ENCODE measurements at places on chromosomes 4 and X. TPM values are rescaled to one million over a fixed set of nuclear protein-coding genes. Genes with fewer than 3 reads are reported as not detected.

Gene SMR3A
- total RNA-seq = not detected

Gene STPG2
- total RNA-seq = 0.05 TPM

Gene TKTL1
- not detected for total RNA-seq

Gene C4orf51
- not detected for total RNA-seq

Gene ARHGAP36
- not detected for total RNA-seq

Gene SPON2
- total RNA-seq = 55.5 TPM

Gene DGKK
- total RNA-seq = not detected

Gene DNAAF6
- not detected for total RNA-seq

Gene SSX5
- total RNA-seq = not detected

Gene CYP4V2
- 16.3 TPM for total RNA-seq

Gene S100P
- total RNA-seq = not detected

Gene DDX53
- total RNA-seq = not detected

Gene ZRSR2
- 7.1 TPM for total RNA-seq

Gene SSX2
- total RNA-seq = not detected

Gene TRIM2
- total RNA-seq = 54.0 TPM

Gene IL15
- 8.3 TPM for total RNA-seq

Gene CTAG1A
- total RNA-seq = not detected

Gene EXOC1L
- total RNA-seq = not detected

Gene MEPE
- not detected for total RNA-seq

Gene HSFX4
- total RNA-seq = not detected

Gene OPHN1
- 13.1 TPM for total RNA-seq

Gene PNMA6A
- total RNA-seq = 3.9 TPM

Gene ZNF827
- total RNA-seq = 10.3 TPM

Gene TRIM60
- not detected for total RNA-seq

Gene ADGRL3
- total RNA-seq = 0.32 TPM

Gene CYSLTR1
- not detected for total RNA-seq

Gene KLKB1
- not detected for total RNA-seq

Gene REELD1
- not detected for total RNA-seq

Gene KLB
- not detected for total RNA-seq

Gene GPR173
- 2.4 TPM for total RNA-seq

Gene TBC1D8B
- 36.2 TPM for total RNA-seq

Gene RAB33A
- total RNA-seq = 9.8 TPM

Gene TBX22
- total RNA-seq = not detected

Gene CITED1
- 0.23 TPM for total RNA-seq

Gene LIMCH1
- 151 TPM for total RNA-seq

Gene CPEB2
- 19.6 TPM for total RNA-seq

Gene IL1RAPL1
- 9.0 TPM for total RNA-seq

Gene FRG2
- total RNA-seq = not detected

Gene EMCN
- total RNA-seq = not detected

Gene XAGE5
- total RNA-seq = not detected

Gene NDST3
- total RNA-seq = 2.4 TPM

Gene GYPE
- 0.37 TPM for total RNA-seq

Gene NFKB1
- 57.9 TPM for total RNA-seq

Gene ARSD
- total RNA-seq = 19.0 TPM

Gene TCP11X2
- not detected for total RNA-seq

Gene SPANXN4
- not detected for total RNA-seq

Gene FNIP2
- 27.1 TPM for total RNA-seq

Gene INTU
- total RNA-seq = 24.3 TPM

Gene EDNRA
- total RNA-seq = 3.9 TPM

Gene NAP1L2
- 0.59 TPM for total RNA-seq

Gene NSG1
- total RNA-seq = 1.2 TPM

Gene ZMAT1
- 0.23 TPM for total RNA-seq

Gene CDX4
- not detected for total RNA-seq

Gene TRPC5OS
- not detected for total RNA-seq

Gene SASH3
- not detected for total RNA-seq

Gene HAND2
- total RNA-seq = 56.4 TPM

Gene HSFX2
- total RNA-seq = not detected

Gene XG
- total RNA-seq = 0.59 TPM

Gene RGN
- 1.5 TPM for total RNA-seq

Gene ADH1B
- total RNA-seq = 0.09 TPM

Data from smooth muscle cell of the umbilical artery (primary cell).